ENCODE measurements at places on chromosomes 3 and 15.

DNA sequence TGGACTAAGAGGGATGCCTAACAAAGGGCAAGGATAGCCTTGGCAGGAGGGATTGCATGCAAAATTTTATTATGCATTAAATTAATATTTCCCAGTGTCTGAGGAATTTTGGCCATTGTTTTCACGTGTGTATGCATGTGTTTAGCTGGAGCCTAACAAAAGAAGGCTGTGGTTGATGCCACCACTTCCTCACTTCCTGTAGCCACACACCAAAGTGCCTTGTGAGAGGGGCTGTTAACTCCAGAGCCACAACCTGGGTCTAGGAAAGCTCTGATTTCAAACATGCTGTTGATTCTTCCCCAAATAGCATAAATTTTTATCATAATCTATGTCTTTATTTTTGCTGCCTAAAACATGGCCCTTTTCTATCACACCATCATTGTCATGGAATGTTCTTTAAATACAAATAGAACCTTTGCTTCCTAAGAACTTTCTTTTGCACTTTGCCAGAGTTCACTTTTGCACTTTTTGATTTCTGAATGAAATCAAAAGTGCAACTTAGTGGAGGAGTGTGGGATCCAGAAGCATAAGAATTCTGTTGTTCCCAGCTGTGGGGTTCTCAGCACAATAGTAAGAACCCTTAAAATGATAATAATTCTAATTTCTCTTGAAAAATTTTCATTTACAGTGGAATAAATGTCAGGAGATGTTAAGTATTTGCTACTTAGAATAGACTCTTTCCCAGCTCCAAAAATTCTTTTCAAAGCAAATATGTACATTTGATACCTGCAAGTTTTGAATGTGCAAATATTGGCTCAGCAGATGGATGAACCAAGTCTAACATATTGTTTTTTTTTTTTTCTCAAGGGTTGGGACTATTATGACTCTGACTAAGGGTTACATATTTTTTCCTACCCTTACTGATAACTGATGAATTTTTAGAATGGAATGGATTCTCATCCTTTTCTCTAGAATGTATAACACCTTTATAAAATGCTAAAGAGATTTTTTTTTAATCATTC lies 35.6 kb upstream of the SPTSSB start:
- DNase-seq, result no peak

DNA sequence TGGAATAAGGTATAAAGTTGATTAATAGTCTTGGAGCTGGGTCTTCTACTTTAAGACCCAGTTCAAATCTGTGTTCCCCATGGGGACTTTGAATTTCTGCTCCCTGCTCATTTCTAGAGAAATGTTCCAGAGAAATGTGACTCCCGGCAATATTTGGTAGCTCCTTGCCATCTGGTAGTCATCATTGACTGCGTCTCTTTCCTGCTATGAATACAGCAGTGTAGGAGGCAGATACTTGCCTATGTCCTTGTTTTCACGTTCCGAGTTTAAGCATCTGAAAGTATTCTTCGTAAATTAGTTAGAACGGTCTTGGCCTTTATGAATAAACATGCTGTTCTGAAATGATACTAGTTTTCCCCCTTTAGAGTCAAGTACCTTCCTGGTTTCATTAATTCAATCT lies 352.9 kb downstream of the PTPRG start:
- no peak for DNase-seq

- DNase-seq, result no peak
Measured at GRCh38 chr15:48555241-48555881, 90.1 kb downstream of the FBN1 start.

- DNase-seq, result no peak
Measured at GRCh38 chr3:66483409-66483906, 17.4 kb downstream of the LRIG1 start.

DNA sequence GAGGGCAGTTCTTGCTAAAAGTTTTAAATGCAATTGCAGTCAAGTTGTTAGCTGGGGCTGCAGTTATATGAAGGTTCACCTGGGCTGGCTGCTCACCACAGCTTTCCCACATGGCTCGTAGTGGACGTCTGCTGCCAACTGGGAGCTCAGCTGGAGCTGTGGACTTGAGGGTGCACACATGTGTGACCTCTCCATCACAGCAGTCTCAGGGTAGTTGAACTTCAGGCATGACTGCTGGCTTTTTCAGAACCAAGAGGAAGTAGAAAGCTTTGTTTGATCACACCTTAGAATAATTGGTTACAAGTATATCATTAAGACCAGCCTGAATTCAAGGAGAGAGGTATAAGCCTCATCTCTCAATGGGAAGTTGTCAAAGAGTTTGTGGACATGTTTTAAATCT lies 74.1 kb downstream of the CHL1 start:
- DNase-seq, result no peak

- DNase-seq, result no peak
Measured at GRCh38 chr15:68207176-68207935, 2.2 kb upstream of the CALML4 start.

GRCh38 chr15:23532024-23532423 lies 33.5 kb upstream of the MKRN3 start:
- no peak for DNase-seq

DNA sequence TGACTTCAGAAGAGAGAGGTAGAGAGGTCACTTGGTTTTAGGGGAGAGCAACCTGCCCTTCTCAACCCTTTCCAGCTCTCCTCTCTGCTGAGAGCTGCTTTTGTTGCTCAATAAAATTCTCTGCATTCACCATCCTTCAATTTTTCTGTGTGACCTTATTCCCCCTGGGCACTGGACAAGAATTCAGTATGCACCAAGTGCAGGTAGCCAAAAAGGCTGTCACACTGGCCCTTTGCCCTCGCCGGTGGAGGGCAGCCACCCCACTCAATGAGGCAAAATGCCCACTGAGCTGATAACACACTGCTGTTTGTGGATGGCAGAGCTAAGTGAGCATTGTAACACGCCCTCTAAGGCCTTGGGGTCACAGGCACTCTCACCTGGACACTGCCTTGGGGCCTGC lies 12.9 kb downstream of the PGBD4 start:
- DNase-seq, result no peak

GRCh38 chr3:194315965-194316361 lies 35.2 kb downstream of the CPN2 start:
- DNase-seq, result no peak

DNA sequence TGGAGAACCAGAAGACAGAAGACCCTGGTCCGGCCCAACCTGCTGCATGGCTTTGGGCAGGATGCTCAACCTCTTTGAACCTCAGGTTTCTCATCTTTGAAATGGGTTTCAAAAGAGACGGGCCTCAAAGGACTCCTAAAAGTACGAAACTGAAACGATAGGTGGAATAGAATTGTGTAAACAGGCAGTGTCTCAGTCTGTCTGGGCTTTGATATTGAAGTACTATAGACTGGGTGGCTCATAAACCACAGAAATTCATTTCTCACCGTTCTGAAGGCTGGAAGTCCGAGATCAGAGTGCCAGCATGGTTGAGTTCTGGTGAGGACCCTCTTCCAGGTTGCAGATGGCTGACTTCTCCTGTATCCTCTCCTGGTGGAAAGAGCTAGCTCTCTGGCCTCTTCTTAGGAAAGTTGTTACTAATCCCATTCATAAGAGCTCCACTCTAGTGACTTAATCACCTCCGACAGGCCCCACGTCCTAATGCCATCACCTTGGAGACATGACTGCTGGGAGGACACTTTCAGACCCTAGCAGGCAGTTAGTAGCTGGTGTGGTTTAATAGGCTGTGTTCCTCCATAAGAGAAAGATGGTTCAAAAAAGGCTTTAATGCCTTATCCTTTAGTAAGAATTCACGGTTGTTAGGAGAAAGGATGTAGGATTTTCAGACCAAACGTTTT lies 35.7 kb downstream of the SSUH2 start:
- no peak for DNase-seq

DNA sequence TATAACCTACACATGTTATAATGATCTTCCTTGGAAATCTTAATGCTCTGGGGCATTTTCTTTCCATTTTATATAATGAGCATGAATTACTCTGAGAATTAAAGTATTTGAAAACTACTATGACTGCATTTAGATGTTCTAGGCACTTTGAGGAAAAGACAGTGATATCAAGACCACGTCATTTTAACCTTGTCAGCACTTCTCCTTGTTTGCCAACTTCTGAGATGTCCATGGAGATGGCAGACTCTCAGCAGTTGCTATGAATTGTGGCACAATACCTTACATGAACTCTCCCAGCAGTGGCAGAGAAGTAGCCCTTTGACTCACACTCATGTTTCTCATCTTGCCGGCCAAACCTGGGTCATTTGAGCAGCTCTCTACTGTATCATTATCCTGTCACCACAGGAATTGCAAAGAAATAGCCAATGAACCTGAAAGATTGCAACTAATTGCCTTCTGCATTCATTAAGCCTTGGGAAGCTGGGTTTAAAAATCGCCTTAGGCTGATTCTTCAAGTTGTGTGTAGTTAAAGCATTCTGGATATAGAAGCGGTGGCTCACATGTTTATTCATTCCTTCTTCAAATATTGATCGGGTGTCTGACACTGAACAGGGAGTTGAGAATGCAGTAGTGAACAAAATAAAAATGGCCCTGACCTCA lies 272.2 kb upstream of the CFAP20DC start:
- no peak for DNase-seq

DNA sequence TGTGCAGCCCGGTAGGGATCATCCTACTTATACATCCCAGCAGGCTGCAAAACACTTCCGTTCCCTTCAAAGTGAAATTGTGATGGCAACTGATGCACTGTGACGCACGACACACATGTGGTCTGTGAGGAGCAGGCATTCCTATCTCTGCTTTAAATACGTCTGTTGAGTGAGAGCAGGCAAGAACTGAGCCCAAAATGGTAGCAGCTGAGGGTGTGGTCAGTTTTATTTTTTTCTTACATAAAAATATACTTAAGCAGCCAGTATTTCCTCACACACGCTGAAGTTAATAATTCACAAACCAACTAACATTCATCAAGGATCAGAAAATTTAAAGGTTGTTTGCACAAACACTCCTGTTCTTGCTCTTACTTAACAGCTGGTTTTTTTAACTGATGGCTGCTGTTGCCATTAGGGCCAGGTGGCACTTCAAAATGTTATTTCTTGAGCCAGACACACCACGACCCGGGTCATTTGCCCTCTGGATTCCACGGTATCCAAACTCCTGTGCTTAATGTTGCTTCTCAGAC lies 23.9 kb downstream of the LRIG1 start:
- DNase-seq, result no peak

DNA sequence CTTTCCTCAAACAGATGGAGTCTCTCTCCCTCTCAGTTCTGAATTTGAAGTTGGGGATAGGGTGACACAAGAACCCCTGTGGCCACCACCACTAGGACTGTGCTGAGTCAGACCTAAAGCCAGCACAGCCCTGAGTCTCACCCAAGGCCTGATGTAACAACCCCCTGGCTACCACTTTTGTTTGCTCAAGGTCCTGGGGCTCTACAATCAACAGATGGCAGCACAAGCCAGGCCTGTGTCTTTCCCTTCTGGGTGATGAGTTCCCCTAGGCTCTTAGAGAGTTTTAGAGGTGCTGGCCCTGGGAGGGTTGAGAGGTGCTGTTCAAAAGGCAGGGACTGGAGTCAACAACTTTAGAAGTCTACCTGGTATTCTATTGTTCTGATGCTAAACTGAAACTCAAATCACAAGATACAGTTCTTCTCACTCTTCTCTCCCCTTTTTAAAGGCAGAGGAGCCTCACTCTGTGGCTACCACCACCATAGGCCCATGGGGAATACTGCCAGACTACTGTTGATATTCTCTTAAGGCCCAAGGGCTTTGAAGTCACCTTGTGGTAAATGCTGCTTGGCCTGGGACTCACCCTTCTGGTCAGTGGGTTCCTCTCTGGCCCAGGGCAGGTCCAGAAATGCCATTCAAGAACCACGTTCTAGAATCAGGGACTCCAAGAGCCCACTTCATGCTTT lies 6.5 kb downstream of the OR5K4 start:
- DNase-seq, result no peak

- no peak for DNase-seq
Measured at GRCh38 chr3:181718987-181719911, 7.5 kb downstream of the SOX2 start.

GRCh38 chr3:71565316-71565715 lies 18.2 kb downstream of the FOXP1 start:
- no peak for DNase-seq

DNA sequence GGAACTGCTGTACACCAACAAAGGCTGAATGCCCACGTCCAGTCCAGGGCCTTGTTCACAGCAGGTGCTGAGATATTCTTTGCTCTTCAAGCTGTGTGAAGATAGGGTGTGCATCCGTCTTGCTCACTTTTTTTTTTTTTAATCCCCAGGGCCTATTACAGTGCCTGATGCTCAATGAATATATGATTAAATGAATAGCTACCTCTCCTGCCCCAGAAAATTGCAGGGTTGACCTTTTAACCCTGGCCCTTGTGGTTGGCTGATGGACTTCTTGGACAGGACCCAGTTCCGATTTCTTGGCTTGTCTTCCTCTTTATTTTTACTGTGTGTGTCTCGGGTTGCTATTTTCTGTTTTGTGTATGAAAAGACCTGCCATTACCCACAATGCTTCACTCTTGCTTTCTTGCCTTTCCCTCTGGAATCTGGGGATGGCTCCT lies 2.9 kb upstream of the FYTTD1 start:
- no peak for DNase-seq

DNA sequence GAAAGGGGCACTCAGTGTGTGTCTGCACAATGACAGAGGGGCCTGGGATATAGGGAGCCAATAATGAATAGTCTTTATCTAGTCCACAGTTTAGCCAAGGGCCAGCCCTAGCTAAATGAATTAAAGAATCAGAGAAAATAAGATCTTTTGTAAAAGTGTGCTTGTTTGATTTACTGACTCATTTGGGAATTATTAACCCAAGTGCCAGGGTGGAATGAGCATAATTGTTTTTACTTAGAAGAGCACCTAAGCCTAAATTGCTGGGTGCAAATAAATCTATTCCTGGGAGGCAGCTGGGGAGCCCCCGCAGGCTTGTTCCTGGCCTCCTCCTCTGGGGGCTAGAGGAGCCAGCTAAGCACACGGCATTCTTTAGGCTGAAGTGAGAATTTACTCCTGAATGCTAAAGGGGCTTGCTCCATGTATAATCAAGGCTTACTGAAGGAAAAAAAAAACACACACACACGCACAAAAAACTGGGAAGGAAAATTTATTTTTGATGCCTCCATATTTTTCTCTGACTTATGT lies 405.3 kb upstream of the SUCLG2 start:
- no peak for DNase-seq

- DNase-seq, result no peak
Measured at GRCh38 chr3:63753567-63753966, 65.5 kb upstream of the C3orf49 start.

GRCh38 chr15:65638681-65639089 lies 16.9 kb downstream of the SLC24A1 start:
- DNase-seq, result peak; percentile 41

- no peak for DNase-seq
Measured at GRCh38 chr15:92391640-92392039, 2.0 kb upstream of the ST8SIA2 start.

Measured in NCI-H2029 treated with DMSO at 0.1 percent for 48 hours (cell line).